Activated CD4-positive, alpha-beta T cell treated with anti-CD3 and anti-CD28 coated beads, Interleukin-2, amount 50 U/mL, for 4 hours (primary cell): ENCODE measurements at places on chromosomes 7 and 10.

DNA sequence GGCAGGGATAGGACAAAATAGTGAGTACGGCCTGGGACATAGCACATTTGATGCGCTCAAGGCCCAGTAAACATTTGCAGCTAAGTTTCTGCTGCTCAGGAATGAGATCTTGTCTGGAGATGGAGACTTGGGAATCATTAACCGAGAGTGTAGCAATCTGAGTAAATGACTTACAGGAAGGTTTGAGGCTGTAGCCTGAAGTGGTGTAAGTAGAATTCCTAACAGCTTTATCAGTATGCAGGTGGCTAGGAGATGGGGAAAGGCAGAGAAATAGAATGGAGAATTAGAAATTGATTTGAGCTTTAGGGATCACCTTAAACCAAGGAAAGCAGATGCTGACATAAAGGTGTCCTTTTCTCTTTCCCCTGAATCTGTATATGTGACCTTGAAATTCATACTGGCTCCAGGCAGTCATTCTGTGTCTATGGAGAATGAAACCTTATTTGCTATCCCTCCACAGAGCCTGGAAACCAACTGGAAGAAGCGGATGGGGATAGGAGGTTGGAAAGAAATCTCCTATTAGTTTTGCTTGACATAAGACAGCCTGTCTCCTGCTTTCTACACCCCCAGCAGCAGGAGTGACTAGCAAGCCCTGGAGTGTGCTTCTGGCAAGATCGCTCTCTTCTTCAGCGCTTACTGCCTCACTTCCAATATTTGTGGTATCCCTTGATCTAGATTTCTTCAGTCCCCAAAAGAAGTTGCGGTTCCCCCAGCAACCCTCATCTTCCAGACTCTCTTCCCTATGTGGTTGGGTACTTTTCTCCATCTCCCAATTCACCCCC lies 6.4 kb upstream of the PON2 start:
- no peak for DNase-seq

DNA sequence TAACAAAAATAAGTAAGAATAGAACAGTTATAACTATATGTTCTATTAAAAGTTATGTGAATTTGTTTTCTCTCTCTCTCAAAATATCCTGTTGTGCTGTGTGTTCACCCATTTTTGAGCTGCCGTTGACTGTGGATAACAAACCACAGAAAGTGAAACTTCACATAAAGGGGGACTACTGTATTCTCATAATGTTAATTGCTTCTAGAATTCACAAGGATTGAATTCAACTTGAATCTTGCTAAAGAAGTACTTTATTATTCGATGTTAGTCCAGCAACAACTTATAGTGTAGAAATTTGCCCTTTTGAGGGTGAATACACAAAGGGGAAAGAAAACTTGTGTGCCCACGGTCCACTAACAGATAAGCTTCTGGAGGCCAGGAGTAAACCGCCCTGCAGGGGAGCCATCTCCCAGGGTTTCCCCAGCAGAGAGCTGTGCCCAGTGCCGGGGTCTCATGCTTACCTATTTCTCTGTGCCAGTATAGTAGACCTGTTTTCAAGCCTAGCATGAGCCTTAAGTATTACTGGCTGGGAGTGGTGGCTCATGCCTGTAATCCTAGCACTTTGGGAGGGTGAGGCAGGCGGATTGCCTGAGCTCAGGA lies 87.1 kb downstream of the KAT6B start:
- no peak for DNase-seq

DNA sequence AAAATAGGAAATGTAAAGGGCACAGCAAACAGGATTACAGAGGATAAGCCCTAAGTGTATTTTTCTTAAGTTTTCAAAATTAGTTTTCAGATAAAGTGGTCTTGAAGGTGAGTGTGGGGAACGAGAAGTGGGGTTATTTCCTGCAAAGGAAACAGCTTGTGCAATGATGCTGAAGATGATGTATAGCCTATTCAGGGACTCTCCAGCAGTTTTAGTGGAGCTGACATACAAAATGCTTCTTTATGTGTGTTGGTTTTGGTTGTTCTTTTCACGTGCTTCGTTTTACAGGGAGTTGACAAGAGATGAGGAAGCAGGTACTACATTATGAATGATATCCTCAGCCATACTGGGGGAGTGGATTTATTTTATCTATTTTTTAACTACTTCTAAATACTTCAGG lies 20.5 kb downstream of the CASD1 start:
- no peak for DNase-seq

DNA sequence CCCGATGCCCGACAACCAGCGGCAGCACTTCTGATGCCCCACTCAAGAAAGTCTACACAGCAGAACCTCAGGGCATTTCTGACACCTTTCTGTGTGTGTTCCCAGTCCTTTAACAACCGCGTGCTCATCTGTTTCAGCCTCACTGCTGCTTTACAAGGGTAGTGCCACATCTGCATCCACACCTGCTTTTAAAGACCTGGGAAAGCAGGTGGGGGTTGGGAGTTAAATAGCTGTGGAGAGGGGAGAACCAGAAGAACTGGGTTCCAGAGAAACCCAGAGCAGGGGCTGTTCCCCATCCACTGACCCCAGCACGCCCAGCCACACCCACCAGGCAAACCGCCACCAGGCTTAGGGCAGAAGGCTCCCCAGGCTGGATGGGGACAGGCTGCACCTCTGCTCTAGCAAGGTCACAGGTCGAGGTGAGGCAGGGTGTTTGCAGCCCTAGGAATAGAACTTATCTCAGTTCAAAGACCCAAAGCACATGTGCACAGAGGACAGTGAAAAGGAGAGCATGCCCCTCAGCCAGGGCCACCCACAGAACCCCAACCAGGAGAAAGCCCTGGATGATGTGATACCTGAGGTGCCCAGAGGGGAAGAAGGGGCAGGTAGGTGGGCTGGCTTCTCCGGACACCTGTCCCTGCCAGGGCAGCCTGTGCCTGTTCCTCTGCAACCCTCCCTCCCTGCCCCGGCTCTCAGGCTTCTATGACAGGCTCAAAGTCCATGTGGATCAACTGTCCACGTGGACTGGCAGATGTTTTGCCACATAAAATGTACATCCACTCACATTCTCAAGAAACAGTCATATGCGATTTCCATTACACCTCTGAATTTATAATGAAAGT lies 51.3 kb downstream of the COBL start:
- no peak for DNase-seq

- DNase-seq, result no peak
Observed at GRCh38 chr10:4606856-4607636, 219.0 kb upstream of the AKR1E2 start.

- DNase-seq, result no peak
Observed at GRCh38 chr10:71849461-71849908, 1.6 kb downstream of the PSAP start.

DNA sequence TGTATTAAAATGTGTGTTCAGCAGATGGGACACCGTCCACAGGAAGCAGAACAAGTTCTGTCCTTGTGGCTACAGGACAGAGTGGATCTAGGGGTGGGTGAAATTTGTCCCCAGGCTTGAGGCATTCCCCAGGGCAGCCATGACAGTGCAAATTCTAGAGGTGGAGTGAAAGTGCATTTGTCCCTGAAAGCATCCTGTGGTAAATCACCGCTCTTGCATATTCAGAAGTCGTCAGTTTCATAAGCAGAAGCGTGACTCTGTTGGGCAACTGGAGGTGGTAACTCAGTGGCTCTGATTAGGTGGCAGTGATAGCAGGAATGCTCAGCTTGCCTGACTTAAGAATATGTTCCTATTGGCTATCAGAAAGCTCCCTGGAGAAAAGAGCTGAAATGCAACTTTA lies 96.6 kb downstream of the SNX10 start:
- DNase-seq, result no peak

DNA sequence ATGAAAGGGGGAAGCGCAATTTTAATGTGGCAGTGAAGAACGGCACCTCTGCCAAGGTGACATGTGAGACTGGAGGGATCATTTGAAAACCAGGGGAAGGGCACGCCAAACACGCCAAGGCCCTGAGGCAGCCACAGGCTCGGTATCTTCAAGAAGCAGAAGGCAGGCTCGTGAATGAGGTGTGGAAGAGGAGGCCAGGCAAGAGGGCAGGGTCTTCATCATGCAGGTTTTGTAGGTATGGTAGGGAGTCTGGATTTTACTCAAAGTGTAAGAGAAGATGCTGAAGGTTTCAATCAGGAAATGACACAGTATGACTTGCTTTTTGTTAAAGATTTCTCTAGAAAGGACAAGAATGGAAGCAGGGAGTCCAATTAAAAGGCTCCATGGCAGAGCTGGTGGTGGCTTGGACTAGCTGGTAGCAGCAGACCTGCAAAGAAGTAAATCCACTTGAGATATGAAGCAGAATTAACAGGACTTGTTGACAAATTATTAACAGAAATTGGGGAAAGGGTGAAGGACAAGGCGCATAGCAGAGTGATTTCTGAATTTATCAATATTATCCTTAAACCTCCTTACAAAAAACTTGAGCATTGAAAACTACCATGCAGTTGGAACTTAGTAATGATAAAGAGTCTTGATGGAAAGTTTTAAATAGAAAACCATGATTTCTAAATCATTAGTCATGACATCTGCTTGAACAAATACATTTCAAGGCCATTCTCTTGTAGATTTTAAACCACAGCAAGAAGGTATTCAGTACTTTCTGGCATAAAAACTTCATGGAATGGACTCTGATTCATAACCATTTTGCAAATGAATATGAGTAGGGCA lies 70.4 kb downstream of the COA1 start:
- DNase-seq, result no peak

DNA sequence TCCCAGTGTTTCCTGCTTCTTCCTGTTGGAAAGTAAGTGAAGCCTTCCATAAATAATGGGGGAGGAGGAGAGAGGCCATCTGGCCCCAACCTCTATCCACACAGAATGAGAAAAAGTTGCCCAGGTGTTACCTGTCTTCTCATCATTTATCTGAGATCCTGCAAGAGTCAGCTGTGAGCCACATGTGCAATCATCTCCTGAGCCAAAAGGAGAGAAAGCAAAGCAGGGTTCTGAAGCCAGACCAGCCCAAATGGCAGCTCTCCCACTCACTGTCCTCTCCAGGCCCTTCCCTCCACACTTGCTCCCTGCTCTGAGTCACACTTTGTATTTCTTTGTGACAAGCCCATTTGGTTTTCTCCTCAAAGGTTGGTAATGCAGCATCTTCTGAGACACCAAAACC lies 65.9 kb downstream of the FAM204A start:
- DNase-seq, result no peak

- no peak for DNase-seq
Observed at GRCh38 chr7:99108613-99109012, 35.3 kb downstream of the SMURF1 start.

GRCh38 chr10:127303105-127303504 lies 106.7 kb upstream of the INSYN2A start:
- no peak for DNase-seq

GRCh38 chr7:74202841-74203556 lies 6.8 kb upstream of the LAT2 start:
- DNase-seq, result no peak

DNA sequence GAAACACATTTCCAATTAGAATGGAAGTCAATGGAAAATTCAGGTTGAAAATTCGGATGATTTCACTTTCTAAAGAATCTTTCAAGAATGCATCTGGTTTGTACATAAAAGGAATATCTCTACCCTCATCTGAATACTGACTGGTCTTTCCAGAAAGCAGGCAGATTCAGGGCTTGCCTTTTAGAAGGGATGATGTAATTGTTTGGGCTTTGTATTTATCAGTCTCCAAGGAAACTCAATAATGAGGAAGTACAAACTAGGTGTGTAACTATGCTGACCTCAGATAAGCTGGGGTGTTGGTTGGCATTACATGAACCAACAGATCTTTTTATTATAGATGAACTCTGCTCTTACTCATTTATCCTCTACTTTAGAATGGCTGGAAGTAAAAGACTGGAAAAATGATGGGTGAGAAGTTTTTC lies 24.1 kb downstream of the PDLIM1 start:
- no peak for DNase-seq

GRCh38 chr7:30170476-30171205 lies 35.9 kb downstream of the MTURN start:
- no peak for DNase-seq

DNA sequence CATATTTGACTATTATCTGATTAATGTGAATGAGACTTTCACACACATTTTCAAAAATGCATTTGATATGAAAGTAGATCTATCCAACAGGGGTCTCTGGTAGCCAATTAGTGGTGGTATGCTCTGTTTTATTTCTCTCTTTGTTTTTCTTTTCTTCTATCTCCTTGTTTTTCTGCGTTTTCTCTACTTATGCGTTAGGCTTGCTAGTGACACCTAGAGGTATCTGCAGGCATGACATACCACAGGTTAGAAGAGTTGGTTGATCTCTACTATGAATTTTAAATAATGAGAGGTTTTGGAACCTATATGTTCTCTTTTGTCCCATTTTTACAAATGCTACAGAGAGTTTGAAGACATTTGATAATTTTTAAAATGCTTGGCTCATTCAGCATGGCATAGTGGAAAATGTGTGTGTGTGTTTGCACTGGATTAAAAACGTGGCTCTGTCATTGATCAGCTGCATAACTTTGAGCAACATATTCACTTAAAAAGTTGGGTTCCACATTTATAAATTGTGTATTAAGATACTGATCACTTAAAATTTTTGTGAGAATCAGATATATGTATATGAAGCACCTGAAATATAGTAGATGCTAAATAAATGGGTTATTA lies 28.1 kb upstream of the PLXDC2 start:
- DNase-seq, result no peak
